ENCODE measurements at places on chromosomes 4 and X.
A peak's percentile ranks its signal among the peaks of the same experiment; 100 is the strongest.

- no peak for DNase-seq
These were observed 48.2 kb downstream of the ATOH1 start for GRCh38 chr4:93876754-93877153.

DNA sequence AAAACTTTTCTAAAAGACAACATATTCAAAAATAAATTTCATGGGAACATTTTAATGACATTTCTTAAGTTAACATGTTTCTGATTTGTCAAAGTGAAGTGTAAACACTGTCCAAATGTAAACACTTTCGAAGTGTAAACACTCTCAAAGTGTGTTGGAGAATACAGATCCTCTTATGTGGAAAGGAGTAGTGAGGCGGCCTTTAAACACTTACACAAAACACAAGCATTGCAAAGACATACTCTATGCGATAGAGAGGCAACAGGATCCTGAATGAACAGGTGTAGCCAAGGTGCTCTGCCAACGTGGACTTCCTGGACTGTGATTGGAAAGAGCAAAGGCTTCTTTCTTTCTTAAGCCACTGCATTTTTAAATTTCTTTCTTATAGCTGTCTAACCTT, 62.7 kb upstream of the PGM2 start:
- no peak for DNase-seq

- DNase-seq: peak; percentile 54
These were observed 96.3 kb upstream of the MSX1 start for GRCh38 chr4:4762909-4763821.

DNA sequence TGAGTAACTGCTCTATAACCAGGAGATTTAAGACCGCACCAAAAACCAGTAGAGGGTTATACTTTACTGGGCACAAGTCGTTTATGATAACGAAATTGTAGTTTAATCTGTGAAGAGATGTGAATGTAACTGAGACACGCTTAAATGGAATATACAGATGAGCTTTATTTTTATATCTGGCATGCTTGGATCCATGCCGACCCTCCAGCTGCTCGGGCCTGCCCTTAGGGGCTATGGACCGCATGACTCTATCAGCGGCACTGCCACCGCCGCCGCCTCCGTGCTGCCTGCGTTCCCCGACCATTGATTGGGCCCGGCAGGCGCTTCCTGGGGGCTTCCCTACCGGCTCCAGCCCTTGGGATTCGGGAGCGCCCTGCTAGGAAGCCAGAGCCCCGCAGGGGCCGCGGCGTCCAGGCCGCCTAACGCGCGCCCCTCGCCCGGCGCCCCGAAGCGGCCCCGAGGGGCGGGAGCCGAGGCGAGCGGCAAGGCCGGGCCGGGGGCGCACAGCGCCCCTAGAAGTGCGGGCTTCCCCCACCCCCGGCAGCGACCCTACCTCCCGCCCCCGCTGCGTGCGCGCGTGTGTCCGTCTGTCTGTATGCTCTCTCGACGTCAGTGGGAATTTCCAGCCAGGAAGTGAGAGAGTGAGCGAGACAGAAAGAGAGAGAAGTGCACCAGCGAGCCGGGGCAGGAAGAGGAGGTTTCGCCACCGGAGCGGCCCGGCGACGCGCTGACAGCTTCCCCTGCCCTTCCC, at the start of gene NFKB1:
Gene NFKB1 (plus strand): TSS at position 664 of the 751 bp plus-strand sequence. CDS start 24,160 bp downstream, outside the sequence.
- peak; percentile 76 for DNase-seq

DNA sequence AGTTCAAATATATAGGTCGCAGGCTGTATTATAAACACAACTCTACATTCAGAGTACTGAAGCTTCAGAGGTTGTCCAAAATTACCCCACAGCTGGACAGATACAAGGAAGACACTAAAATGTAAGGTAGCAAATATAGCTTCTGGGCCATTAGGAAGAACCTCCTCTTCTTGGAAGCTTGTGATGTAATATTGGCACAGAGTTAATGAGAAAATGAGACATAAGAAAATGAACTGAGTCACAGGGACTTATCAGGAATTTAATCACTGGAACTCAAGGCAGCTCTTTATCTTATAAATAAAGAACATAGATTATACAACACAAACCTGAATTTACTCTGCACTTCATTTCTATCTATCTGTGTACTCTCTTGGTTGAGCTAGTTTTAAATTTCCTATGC, 344.7 kb downstream of the PCDH10 start:
- DNase-seq: no peak

DNA sequence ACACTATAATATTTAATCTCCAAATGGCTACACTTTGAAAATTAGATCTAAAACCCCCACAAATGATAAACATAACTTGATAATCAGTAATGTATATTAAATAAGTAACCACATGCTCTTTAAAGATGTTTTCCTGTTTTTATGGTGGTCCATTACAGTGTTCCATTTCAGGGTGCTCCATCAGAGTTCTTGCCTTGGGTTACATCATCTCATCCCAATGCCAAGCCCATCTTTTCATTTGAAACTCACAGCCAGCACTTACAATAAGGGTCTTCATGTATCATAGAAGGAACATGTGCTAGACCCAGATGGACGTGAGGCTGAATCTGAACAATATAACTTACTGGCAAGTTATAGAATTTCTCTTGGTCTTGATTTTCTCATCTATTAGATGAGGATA, 10.5 kb upstream of the PAQR3 start:
- DNase-seq: no peak

- DNase-seq: no peak
These were observed 209.7 kb upstream of the PRPS2 start for GRCh38 chrX:12581546-12581945.

DNA sequence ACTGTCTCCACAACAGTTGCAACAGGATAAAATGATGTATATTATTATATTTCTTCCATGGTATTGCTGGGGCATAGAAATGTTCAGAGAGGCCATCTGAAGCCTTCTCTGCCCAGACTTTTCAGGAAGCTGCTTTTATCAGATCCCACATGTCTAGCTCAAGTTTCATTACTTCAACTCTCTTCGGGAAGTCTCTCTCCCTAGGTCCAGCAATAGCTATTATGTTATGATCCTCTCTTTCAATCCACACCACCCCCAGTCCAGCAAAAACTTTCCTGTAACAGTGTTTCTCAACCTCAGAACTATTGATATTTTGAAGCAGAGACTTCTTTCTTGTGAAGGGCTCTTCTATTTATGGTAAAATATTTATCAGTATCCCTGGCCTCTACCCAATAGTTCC, 44.9 kb downstream of the CXCL1 start:
- DNase-seq: no peak

GRCh38 chr4:91330555-91331137, 973.1 kb upstream of the GRID2 start:
- no peak for DNase-seq

- DNase-seq: no peak
These were observed 18.1 kb downstream of the CD40LG start for GRCh38 chrX:136666088-136666487.

GRCh38 chr4:62135565-62136156, 935.5 kb downstream of the ADGRL3 start:
- no peak for DNase-seq

GRCh38 chrX:152821145-152821765, 9.3 kb downstream of the CETN2 start:
- peak; percentile 21 for DNase-seq

DNA sequence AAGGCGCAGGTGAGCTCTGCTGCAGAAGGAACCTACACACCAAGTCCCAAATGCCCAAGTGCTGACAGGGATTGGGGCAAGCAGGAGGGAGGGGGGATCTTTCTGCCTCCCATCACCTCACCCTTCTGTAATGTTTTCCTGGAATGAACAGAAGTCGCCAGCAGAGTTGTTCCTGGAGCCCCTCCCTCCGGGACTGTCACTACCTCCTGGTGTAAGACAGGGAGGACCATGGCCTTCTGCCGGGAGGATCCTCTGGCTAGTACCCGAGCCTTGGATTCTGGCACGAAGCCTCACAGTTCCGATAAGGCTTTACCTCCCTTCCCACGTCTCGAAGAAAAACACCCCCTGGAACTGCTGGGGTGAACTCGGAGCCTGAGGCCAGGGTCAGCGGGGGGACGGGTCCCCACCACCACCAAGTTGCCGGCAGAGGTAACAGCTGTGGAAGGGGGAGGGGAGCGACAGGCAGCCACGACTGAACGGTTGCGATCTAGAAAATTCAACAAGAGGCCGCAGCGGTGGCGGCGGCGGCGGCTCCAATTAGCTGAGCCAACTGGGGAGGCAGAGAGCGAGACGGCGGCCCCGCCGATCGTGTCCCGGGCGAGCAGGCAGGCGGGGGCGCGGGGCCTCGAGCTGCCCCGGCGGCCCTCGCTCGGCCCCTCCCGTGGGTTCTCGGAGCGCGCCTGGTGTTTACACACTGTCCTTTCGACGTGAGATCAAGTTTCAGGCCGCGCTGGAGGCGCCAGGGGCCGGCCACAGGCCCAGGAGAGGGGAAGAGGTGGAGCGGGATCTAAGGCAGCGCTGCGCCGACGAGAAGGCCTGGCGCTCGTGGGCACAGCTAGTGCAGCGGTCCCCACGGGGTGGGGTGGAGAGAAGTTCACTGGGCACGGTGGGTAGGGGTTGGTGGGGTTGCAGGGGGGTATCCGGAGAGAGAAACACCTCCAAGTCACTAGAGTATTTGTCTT, 53.7 kb upstream of the BCOR start:
- DNase-seq: no peak

- DNase-seq: peak; percentile 33
These were observed 12.2 kb upstream of the FGF2 start for GRCh38 chr4:122814426-122814825.
